ENCODE measurements at places on chromosomes 13 and 19.

- DNase-seq = no peak
Observed at GRCh38 chr19:16112778-16113177, 1.1 kb downstream of the RAB8A start.

- no peak for DNase-seq
Observed at GRCh38 chr13:96822895-96823294, 171.4 kb downstream of the OXGR1 start.

DNA sequence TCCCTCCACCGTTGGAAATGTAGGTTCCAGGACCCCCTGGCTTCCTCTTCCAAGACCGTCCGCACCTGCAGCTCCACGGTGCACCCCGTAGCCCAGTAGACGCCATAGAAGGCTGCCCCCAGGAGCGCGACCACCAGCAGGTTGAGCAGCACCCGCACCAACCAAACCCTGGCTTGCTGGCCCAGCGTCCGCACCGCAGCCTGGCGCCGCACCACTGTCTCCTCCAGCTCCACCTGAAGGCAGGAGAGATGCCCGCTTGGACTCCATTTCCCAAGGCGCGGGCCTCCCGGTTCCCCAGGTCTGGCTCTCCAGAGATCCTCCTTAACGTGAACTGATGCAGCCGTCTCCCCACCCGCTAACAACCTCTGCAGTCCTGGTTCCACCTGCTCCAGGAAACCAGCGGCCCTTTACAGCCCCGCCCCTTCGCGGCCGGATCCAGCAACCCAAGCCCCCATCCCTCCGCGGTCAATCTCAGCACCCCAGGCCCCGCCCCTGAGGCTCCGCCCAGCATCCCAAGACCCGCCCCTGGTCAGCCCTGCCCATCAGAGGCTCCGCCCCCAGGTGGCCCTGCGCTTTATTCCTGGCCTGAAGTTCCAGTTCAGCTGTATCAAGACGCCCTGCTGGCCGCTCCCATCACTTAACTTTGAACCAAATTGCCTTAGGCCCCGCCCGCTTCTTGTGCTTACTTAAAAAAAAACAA lies 5.0 kb upstream of the LENG1 start:
- DNase-seq = peak; percentile 35

DNA sequence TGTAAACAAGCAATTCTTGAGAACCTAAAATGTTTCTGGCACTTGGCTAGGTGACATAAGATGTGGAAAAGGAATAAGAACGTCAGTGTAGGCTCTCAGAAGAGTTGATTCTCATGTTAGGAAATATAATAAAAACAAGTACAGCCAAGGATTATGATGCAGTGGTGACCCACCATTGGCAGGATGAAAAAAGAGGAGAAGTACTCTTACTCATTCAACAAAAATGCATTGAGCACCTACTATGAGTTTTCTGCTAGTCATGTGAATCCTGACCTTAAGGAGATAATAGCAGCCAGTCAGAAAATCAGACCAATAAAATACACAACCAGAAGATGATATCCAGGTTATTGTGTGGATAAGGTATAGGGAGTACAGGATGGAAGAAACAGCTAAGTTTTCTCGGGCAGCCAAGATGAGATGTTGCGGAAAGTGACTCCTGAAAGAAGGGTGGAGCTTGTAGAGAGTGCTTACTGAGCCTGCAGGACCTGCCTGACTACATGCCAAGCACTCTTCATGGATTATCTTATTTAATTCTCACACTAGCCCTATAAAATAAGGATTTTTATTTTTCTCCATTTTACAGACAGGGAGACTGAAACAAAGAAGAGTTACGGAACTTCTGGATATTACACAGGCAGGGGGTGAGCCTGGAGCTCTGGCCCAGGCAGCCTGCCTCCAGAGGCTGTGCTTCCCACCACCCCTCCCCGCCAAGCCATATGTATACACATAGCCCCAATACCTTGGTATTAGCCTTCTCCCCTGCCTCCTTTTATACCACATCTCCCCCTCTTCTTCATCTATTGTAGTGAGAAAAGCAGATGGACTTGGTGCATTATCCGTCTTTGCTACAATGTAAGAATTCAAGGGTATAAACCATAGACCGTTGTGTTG lies 58.0 kb downstream of the TGDS start:
- DNase-seq = no peak

- no peak for DNase-seq
Observed at GRCh38 chr13:25143706-25144105, 28.4 kb downstream of the AMER2 start.

DNA sequence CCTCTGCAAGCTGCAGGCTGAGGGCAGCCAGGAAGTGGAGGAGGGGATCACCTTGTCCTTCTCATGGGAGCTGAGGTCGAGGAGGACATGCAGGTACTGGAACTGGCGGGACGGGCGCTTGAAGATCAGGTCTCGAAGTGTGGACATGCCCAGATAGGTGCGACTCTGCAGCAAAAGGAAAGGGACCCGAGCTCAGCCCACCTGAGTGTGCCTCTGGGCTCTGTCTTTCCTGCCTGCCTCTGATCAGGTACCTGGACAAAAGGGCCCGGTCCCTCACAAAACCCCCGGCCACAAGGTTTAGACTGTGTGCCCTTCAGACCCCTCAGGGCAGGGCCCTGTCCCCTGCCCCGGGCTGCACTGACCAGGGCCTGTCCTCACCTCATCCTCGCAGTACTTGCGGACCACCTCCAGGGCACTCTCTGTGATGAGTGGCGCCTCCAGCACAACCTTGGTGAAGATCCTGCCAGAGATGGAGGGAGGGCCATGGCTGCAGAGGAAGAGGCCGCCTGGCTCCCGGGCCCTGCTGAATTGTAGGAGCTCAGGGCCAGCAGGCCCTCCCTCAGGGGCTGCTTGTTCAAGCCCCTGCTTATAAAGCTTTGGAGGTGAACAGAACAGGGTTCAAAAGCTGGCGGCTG lies 12.5 kb upstream of the RSPH6A start:
- DNase-seq = no peak

- no peak for DNase-seq
Observed at GRCh38 chr13:112771877-112772538, 82.2 kb downstream of the ATP11A start.

DNA sequence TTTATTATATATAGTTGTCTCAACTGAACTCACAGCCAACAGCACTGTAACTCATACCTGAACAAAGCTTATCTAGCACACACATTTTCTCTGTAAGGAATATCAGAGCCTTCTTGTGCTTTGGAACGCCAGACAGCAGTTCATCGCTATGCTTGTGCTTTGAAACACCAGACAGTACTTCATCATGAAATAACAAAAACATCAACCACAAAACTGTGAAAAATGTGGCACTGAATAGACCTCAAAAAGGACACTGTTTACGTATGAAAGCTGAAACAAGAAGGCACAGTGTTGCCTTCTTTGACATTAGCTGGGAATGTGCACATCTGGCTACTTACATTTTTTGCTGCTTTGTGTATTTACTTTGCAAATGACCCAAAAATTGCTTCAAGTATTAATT lies 160.2 kb downstream of the PDS5B start:
- no peak for DNase-seq

DNA sequence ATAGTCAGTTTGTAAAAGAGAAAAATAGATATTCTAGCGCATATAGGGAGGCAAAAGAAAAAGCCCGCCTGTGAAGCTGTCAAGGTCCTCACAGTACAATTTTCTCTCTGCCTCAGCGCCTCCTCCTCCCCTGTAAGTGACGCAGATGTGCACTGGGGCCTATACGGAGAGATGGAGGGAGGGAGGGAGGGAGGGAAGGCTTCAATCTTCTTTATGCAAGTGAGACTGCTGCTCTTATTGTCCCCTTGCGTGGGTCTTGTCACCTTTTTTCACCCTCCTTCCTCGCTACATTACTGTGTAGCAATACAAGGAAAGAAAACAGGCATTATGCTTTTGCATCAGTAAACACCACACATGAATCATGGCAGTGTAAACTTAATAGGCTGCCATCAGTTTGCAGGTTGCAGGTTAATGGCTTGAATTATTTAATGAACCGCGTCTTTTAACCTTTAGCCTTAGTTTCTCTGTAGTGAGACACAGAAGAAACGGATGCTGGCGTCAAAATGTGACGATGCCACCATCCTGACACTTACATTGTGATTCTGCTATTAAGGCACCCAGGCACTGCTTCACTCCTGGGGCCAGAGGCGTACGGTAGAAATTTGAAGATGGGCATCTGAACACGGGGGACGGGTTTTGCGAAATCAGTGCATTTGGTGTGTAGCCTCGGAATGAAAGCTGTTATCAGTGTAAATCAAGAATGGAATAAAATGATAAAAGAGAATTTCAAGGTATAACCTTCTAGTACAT lies at the start of gene KLHL1:
Gene KLHL1, minus strand, starts transcription at position 97 of the 750 bp plus-strand sequence. CDS start 753 bp downstream, outside the sequence.
- peak; percentile 60 for DNase-seq
